ENCODE measurements at places on chromosomes 2 and 18. TPM values are rescaled to one million over a fixed set of nuclear protein-coding genes. Genes with fewer than 3 reads are reported as not detected.
A peak's percentile ranks its signal among the peaks of the same experiment; 100 is the strongest.

Gene CACNB4
- 0.37 TPM for total RNA-seq

Gene NAT8
- total RNA-seq, result not detected

- no peaks in the 10 kb centered on the region for H3K36me3 ChIP-seq
- no peaks in the 10 kb centered on the region for H3K27me3 ChIP-seq
- no peak overlapping the region for H3K4me3 ChIP-seq
- H3K27ac ChIP-seq, result no peak overlapping the region
- DNase-seq, result no peak
Measured at GRCh38 chr2:145277922-145278321, 758.0 kb upstream of the ZEB2 start.

Gene DSG1
- total RNA-seq, result 4.7 TPM

DNA sequence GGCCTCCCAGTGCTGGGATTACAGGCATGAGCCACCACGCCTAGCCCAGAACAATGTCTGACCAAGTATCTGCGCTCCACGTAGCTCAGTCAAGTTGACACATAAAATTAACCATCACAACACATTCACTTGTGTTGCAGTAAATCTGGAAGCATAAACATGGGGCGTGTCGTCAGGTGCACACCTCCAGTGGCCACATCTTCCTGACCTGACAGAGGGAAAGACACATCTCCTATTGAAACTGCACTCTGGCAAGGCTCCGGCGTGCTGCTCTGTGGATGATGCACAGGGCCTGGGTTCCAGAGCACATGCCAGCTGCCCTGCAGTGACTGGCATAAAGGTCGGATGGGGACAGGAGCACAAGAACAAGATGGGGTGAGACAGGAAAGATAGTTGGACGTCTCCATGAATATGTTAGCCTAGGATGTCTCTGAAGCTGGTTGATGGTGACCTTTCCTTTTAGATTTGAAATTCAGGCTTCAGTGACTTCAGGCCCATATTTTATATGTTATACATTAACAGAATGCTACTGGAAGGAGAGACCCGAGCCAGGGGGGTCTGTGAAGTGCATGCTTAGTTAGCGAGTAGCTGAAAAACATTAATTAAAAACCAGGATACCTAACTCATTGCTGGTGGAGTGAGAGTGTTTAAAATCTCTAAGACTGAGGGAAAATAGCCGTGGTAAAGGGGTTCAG, 10.9 kb downstream of the IMPA2 start:
- no peaks in the 10 kb centered on the region for H3K36me3 ChIP-seq
- H3K27me3 ChIP-seq, result no peaks in the 10 kb centered on the region
- H3K4me3 ChIP-seq, result no peak overlapping the region
- peaks cover 23% of the 10 kb centered on the region for H3K4me1 ChIP-seq
- no peak for DNase-seq

- H3K4me3 ChIP-seq, result no peak overlapping the region
- no peak for DNase-seq
- H3K4me1 ChIP-seq, result peaks cover 64% of the 10 kb centered on the region
Measured at GRCh38 chr2:25292408-25292807, 49.3 kb downstream of the DNMT3A start.

Gene POTEC
- total RNA-seq, result not detected

GRCh38 chr2:234414596-234414995, 82.3 kb downstream of the ARL4C start:
- H3K27me3 ChIP-seq, result no peaks in the 10 kb centered on the region
- H3K4me1 ChIP-seq, result no peaks in the 10 kb centered on the region
- no peak overlapping the region for H3K27ac ChIP-seq
- H3K4me3 ChIP-seq, result no peak overlapping the region

GRCh38 chr2:159101755-159102489, 133.5 kb downstream of the TANC1 start:
- peak overlapping the region; percentile 55 for H3K27ac ChIP-seq
- peaks cover 57% of the 10 kb centered on the region for H3K4me1 ChIP-seq
- no peak overlapping the region for H3K4me3 ChIP-seq

GRCh38 chr2:151020411-151020810, 241.3 kb downstream of the RBM43 start:
- H3K4me1 ChIP-seq, result no peaks in the 10 kb centered on the region
- no peak overlapping the region for H3K4me3 ChIP-seq
- no peak for DNase-seq

Gene IL1F10
- not detected for total RNA-seq

DNA sequence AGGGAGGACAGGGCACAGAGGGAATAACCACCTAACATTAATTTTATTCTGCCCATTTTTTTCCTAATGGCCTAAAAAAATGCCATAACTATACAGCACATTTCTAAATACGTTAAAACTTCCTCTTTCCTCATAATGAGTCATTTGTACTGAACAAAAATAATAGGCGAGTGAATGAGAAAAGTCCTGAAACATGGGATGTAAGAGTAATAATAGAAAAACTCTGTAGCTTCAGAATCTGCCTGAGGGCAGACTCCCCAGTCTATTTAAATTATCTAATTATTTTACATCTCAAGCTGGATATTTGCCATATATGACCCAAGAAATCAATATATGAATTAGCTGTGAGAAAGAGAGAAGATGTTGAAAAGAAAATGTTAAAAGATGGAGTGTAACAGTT, 285.1 kb downstream of the TMX3 start:
- H3K4me3 ChIP-seq, result no peak overlapping the region
- H3K27ac ChIP-seq, result no peak overlapping the region
- no peak for DNase-seq
- H3K4me1 ChIP-seq, result no peaks in the 10 kb centered on the region
- H3K27me3 ChIP-seq, result no peaks in the 10 kb centered on the region

DNA sequence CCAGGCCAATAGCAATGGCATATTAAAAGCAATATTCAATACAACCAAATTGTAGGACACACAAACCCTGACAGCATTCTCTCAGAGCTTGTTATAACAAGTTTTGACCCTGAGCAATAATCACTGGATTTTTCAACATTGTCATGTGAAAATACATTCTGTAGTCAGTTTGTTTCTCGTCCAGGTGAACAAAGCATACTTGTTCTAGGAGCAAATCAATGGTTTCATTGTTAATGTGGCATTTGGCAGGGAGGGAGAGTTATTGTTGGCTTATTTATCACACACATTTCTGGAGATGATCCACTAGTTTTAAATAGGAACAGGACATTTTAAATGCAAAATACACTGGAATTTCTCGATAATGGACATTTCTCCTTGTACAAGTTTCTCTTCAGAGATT, 69.9 kb upstream of the L3MBTL4 start:
- H3K27ac ChIP-seq, result no peak overlapping the region
- no peak overlapping the region for H3K4me3 ChIP-seq
- H3K4me1 ChIP-seq, result no peaks in the 10 kb centered on the region
- no peaks in the 10 kb centered on the region for H3K36me3 ChIP-seq
- no peaks in the 10 kb centered on the region for H3K27me3 ChIP-seq

DNA sequence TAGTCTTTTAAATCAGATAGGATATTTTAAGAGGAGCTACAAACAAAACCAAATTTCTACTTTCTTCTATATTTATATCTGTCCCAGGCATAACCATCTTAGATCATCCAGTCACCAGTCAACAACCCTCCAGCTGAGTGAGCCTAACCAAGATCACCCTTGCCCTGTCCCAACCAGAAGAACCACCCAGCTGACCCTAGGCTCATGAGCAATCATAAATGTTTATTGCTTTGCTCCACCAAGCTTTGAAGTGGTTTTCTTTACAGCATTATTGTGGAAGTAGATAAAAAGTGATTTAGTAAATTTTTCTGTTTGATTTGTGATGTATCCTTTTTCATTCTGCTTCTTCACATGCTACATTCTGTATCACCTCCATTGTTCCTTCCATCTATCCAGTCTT, 167.2 kb upstream of the PIEZO2 start:
- H3K4me3 ChIP-seq, result no peak overlapping the region
- DNase-seq, result no peak
- H3K4me1 ChIP-seq, result no peaks in the 10 kb centered on the region

Gene ANO7
- total RNA-seq, result 1.3 TPM

Gene DOCK10
- total RNA-seq, result 0.93 TPM

- H3K27me3 ChIP-seq, result peaks cover 92% of the 10 kb centered on the region
- no peak for DNase-seq
- no peaks in the 10 kb centered on the region for H3K4me1 ChIP-seq
- no peak overlapping the region for H3K4me3 ChIP-seq
Measured at GRCh38 chr2:236169741-236170589, 1.8 kb upstream of the GBX2 start.

Gene FOXD4L1
- not detected for total RNA-seq

DNA sequence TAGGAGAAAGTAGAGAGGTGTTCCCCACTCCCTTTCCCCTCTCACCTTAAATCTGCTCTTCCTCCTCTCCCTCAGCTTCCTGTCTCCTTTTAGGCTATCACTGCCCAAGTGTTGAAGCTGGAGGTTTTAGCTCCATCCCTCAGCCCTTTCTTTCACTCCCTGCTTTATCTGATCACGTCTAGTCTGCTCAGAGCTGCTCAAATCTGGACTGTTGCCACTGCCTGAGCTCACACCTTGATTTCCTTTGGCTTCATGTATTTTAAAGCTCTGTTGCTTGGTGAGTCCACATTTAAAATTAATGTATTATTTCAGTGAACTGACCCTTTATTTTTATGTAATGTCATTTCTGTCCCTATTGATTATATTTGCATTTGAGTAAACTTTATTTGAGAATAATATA, 236.6 kb downstream of the PTGR3 start:
- H3K4me1 ChIP-seq, result no peaks in the 10 kb centered on the region
- H3K4me3 ChIP-seq, result no peak overlapping the region
- H3K36me3 ChIP-seq, result peaks cover 3% of the 10 kb centered on the region
- no peak for DNase-seq

- H3K36me3 ChIP-seq, result no peaks in the 10 kb centered on the region
- H3K27ac ChIP-seq, result no peak overlapping the region
- H3K27me3 ChIP-seq, result no peaks in the 10 kb centered on the region
- H3K4me3 ChIP-seq, result no peak overlapping the region
Measured at GRCh38 chr2:156190517-156190916, 142.0 kb downstream of the NR4A2 start.
